ENCODE measurements at places on chromosomes 5 and 9. TPM values are rescaled to one million over a fixed set of nuclear protein-coding genes. Genes with fewer than 3 reads are reported as not detected.

Gene TMEM171
- 4.5 TPM for total RNA-seq

Gene CDC25C
- total RNA-seq, result 6.9 TPM

Gene LRRC70
- total RNA-seq, result 1.3 TPM

Gene GMCL2
- not detected for total RNA-seq

Gene NDOR1
- 7.8 TPM for total RNA-seq

Gene PCDHGB2
- total RNA-seq, result 2.3 TPM

DNA sequence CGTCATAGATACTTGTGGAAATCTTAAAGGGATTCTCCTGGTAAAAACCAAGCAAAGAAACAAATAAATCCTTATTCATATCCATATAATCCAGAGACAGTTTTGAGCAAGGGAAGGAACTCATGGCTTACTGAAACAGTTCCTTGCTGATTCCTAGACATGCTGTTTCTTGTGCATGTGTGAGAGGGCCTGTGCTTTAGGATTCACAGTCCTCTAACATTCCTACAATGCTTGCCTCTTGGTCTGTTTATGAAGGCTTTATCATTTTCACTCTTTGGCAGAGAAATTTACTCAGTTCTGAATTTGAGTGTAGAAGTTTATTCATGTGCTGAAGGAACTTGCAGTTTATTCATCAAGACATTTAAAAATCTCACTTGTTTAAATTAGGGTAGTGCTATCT, 123.4 kb downstream of the RPS23 start:
- no peak for DNase-seq

GRCh38 chr5:111310711-111311620, 86.8 kb downstream of the CAMK4 start:
- DNase-seq, result no peak

GRCh38 chr9:23829580-23830475, 3.8 kb upstream of the ELAVL2 start:
- DNase-seq, result peak; percentile 9

DNA sequence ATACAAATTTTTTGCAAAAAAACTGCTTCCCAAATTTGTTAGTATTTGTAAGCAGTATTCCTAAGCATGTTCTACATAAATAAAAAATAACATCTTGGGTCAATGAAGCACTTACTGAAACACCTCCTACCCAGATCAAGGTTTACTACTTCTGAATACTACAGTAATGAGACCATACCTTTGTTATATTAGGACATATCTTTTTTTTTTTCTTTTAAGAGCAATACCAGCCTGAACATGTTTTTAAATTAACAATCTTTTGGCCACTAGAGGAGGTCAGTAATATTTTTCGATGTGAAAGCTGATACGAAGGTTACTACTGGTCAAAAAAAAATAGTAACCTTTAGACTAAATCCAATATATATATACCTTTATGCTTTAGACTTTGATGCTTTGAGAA, 72.7 kb downstream of the CERT1 start:
- DNase-seq, result no peak

GRCh38 chr5:67921004-67921601, 294.5 kb upstream of the PIK3R1 start:
- DNase-seq, result no peak

Data from fibroblast of villous mesenchyme (primary cell).